ENCODE measurements at places on chromosomes 2 and 18.

- no peak for DNase-seq
Observed at GRCh38 chr18:21345840-21346239, 103.8 kb downstream of the GREB1L start.

DNA sequence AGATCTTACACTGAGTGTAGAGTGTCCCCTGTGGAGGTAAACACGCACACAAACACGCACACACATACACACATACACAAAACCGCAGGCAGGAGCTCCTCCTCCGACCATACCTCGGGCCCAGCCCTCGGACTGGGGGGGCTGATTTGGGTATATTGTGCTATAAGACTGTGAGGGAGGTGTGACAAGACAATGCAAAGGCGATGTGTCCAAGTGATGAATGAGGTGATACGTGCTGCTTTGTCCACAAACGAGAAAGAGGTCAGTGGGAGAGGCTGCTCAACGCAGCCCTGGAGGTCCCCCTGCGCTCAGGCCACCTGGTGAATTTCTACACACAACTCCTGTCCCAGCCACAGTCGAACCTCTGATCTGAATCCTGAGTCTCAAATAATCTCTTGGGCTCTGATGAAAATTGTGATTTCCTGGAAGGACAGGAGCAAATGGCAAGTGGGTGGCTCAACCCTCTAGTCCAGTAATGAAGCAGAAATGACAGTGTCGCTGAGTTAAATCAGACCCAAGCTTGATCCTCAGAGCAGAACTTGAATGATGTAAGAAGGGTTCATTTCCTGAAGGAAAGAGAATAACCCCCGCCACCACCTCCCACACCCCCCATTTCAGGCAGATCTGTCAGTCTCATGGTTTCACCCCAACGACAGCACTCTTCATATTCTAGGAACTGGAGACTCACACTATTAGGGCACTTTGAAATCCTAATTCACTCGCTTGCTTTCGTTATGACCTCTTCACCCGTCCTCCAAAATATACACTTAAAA lies 48.9 kb upstream of the ASXL2 start:
- no peak for DNase-seq

DNA sequence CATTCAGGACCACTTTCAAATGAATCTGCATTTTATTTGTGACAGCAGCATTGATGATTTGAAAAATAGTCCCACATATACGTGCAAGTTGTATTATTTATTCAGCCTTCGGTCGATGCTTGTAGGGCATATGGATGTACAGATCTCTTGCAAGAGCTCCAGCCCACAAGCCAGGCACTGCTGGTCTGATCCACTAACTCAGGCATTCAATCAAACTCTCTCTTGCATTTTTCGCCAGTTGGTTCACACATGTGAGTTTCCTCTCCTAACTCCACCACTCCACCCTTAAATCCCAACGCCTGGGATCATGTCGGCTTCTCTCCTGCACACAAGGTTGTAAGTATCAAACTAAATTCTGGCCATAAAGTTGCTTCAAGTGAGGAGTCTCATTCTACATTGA lies 318.7 kb downstream of the CYP26B1 start:
- DNase-seq, result peak; percentile 56

DNA sequence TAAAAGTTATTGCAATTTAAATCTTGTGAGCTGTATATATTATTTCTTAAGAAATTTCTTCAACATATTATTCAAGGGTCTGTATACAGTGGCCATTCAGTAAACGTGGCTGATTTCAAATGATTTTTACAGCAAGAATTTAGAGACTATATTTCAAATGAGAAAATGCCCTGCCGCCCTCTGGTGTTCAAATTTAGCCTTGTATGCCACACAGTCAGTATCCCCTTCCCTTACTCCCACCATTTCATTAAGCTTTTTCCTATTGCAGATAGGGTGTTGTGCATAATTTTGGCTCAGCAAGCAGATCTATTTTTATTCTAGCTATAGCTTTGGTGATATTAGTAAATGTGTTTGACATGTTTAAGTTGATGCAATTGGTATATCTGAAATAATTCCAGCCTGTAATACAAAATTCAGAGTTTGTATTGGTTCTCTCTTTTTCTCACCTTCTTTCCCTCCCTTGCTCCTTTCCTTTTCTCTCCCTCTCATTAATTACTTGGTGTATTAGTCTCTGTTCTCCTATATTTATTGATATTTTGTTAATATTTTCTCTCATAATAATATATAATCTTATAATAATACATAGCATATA lies 22.8 kb upstream of the SCN7A start:
- DNase-seq, result peak; percentile 16

All from GM03348 (cell line).